Iris pigment epithelial cell (primary cell): ENCODE measurements at places on chromosomes 16 and 17.

DNA sequence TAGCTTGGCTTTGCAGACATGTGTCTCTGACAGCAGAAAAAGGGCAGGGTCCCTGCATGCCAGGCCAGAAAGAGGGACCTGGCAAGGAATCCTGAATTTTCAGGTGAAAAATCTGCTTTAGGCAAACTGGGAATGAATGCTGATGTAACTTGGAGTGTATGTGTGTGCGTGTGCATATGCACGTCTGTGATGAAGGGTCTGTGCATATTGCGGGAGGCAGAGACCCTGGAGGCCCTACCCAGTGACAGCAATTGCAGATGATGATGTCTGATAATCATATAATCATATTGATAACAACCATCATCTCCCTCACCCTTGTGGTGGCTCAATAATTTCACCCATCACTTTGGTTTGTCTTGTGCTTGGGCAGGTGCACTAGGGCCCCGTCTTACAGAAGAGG lies 80.7 kb upstream of the SDK2 start:
- no peak for DNase-seq

- no peak for DNase-seq
These were observed 21.8 kb downstream of the LYRM9 start for GRCh38 chr17:27871407-27871806.

DNA sequence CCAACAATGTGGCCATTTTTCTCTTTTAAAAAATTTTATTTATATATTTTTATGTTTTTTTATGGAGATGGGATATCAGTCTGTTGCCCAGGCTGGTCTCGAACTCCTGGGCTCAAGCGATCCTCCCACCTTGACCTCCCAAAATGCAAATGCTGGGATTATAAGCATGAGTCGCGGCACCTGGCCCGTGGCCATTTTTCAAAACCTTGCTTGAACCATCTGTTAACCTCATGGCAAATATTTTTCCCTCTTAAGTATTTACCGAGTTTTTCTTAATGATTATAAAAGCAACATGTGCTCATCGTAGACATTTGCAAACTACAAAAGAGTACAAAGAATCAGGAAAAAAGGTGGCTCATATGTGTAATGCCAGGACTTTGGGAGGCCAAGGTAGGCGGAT lies 127.6 kb downstream of the ABCC6 start:
- DNase-seq: peak; percentile 39

DNA sequence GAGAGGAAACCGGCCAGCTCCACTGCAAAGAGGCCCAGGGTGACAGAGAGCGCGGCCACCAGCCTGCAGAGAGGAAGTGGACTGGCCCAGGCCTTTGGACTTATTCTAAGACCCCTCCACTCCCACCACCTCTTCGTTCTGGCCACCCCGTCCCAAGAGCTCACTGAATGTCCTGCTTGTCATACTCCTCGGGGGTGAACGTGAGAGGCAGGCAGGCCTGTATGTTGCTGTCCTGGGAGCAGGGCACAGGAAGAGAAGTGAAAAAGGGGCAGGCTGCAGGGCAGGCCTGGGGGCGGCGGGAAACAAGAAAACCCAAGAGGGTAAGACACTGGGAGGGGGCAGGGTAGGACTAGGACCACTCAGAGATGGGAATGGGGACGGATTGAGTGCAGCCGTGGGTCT lies 384 bp downstream of the TMEM107 start:
- DNase-seq: no peak

DNA sequence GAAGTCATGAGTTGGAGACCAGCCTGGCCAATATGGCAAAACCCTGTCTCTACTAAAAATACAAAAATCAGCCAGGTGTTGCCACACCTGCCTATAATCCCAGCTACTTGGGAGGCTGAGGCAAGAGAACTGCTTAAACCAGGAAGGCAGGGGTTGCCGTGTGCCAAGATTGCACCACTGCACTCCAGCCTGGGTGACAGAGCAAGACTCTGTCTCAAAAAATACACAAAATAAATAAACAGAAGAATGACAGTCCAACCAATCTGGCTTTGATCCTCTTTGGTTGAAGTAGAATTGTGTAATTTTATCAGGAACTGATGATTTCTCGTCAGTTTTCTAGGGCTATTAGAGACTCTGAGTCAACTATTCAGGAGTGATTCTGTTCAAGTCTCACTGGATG lies 79.4 kb downstream of the SLC5A11 start:
- no peak for DNase-seq

DNA sequence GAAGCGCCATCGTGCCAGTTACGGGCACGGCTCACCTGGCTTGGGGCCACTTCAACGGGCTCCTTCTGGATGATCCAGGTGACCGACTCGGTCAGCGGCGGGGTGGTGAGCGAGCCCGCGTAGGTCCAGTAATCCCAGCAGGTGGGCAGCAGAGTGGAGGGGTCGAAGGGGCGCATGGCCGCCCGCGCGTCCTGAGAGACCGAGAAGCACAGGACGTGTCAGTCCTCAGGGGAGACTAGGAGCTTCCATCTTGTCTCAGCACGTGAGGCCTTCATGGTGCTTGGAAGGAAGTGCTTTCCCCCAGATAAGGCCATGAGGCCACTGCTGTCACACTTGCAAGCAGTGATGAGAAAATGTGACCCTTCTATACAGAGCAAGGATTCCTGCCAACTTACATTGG lies 22.5 kb upstream of the SLC7A5 start:
- no peak for DNase-seq

- DNase-seq: no peak
These were observed 13.2 kb downstream of the RAB40B start for GRCh38 chr17:82685291-82685690.

GRCh38 chr17:3796110-3796821 lies 4.7 kb downstream of the ITGAE start:
- DNase-seq: no peak

- DNase-seq: peak; percentile 21
These were observed 14.0 kb upstream of the RNF135 start for GRCh38 chr17:30956764-30957374.

DNA sequence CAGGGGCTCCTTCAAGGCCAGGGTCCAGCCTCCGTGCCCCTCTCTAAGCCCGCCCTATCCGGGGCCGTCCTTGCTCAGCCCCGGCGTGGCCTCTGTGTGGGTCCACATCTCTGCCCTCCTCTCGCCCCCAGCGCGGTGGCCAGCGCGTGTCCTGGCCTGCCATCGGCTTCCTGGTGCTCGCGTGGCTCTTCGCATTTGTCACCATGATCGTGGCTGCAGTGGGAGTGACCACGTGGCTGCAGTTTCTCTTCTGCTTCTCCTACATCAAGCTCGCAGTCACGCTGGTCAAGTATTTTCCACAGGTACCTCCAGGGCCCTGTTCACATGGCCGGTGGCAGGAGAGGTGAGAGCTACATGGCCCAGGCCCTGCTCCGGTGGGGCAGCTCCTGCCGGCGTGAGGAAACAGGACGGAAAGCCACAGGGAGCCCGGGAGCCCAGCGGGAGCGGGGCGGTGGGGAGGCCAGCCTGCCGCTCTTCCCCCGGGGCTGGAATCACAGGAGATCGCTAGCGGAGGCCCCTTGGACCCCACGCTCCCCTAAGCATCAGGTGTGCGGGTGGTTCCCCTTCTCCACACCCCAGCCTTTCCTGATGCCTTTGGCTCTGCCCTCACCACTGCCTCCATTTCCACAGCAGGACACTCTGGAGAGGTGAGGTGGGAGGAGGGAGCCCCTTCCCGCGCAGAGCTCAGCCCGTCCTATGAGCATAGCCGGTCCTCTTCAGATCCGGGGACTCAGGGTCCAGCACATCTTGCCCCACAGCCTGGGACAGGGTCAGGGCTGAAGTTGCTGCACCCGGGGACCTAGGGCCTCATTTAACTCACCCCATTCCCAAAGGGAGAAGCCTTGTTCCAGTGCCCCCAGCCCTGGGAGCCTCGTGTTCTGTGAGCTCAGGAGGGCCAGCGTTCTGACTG lies 10.2 kb downstream of the TAX1BP3 start:
- no peak for DNase-seq

DNA sequence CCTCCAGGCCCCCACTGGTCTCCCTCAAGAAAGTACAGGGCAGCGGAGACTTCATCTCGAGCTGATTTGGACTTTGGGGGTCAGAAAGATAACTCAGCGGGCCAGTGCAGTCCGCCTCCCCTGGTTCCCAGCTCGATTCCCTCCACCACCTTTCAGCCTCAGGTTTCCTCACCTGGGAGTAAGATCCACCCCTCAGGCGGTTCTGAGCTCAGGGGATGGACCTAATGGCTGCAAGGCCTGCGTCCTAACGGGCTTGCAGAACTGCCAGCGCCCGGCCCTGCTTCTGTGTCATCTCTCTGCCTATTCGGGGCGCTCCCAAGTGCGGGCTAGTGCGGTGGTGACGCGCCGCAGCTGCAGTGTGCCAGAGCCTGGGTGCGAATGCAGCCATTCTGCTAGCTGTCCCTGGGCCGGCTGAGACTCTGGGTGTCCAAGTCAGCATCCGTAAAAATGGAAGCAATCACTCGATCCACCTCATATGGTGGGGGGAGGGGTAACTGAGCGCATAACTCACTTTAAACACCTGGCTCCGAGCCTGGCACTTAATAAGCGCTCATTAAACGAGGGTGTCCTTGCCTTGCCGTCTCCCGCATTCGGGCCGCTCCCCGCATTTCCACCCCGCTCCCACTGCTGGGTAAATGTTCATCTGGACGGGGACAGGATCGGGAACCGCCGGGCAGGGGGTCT lies 129.6 kb upstream of the LHX1 start:
- no peak for DNase-seq

GRCh38 chr17:81365601-81366585 lies 29.4 kb upstream of the BAHCC1 start:
- peak; percentile 88 for DNase-seq

DNA sequence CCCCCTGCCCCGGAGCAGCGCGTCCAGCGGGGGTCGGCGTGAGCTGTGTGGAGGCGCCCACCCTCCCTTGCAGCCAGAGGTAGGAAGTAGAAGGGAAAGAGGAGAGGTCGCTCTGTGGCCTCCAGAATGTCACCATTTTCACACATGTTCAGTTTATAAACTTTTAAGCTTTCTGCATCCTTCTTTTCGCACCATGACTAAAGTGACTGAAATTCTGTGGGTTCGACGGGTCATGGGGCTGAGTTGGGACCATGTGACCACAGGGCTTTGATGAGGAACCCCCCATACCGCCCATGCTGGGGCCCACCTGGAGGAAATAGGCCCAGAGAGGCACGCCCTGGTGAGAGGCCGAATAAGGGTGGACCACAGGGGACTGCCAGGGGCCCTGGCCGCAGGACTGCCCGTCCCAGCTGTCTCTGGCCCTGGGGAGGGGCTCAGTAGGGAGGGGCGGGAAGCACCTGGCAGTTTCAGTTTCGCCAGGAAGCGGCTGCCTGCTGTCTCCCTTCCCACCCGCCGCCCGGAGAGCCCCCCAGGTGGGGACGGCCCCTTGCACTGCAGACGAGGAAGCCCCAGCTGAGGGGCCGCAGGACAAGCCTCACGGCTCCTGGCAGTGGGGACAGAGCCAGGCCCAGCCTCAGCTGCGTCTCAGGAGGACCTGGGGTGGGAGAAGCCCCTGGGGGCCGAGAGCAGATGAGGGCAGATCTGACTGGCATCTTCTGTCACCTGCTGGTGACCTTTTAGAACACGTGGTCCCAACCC lies 9.0 kb downstream of the CBFA2T3 start:
- DNase-seq: no peak

DNA sequence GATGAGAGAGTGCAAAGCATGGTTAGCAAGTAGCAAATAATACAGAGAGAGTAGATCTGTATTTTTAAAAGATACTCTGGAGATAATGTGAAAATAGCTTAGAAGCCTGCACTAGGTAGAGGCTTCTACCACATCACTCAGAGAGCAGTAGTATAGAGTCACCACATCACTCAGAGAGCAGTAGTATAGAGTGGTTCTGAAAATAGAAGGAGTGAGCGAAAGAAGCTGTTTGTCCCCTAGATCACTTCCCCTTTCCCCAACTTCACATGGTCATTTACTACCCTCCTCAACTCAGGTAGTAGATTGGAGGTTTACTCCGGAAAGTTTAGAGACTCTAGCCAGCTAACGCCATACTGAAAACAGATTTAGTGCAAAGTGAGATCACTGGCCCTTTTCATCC lies 17.1 kb downstream of the DGKE start:
- DNase-seq: no peak

DNA sequence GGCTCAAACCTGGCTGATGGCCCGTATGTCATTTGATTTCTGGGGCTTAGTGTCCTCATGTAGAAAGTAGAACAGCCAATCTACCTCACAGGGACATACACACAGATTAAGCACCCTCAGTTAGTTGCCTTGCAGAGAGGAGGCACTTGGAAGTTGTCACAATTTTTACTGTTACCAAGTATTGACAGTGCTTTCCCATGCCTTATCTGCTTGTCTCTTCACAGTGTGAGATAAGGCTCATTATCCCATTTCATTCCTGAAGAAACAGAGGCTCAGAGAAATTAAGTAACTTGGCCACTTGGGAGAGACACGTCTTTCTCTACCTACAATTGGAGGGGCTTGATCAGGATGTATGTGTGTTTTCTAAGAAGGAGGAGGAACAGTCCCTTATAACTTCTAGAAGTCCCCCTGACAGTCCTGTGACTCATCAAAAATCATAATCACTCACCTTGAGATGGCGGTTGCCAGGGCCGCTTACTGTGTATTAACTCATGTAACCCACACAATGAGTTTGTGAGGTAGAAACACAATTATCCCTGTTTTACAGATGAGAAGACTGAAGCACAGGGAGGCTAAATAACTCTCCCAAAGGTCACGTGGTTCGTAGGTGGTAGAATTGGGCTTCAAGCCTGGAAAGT lies 56.9 kb upstream of the LHX1 start:
- no peak for DNase-seq

GRCh38 chr16:2825906-2826305 lies 4.2 kb upstream of the ZG16B start:
- no peak for DNase-seq

GRCh38 chr16:9922441-9922840 lies 259.8 kb downstream of the GRIN2A start:
- no peak for DNase-seq

- DNase-seq: no peak
These were observed 171.6 kb upstream of the CDH5 start for GRCh38 chr16:66194866-66195265.

DNA sequence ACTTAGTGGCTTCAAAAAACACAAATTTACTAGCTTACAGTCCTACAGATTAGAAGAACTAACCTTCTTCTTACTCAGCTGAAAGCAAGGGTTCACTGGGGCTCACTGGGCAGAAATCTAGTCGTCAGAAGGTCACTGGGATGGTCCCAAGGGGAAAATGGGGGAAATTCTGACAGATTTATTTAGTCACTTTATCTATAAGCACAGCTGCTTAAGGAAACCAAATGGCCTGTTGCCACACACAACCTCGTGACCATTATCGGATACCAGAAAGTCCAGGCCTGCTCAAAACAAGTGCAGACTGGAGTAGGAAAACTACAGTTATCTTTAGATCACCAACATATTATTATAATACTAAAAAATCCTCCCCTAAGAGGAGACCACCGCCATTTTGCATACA lies 374.6 kb upstream of the ASIC2 start:
- DNase-seq: no peak

- DNase-seq: no peak
These were observed 4.5 kb upstream of the CBX8 start for GRCh38 chr17:79801156-79802038.
